Esophagus squamous epithelium (tissue), 5 donors: ENCODE measurements at places on chromosomes 11 and 22.

GRCh38 chr22:39306456-39307361 lies 12.7 kb downstream of the RPL3 start:
- no peak for DNase-seq

DNA sequence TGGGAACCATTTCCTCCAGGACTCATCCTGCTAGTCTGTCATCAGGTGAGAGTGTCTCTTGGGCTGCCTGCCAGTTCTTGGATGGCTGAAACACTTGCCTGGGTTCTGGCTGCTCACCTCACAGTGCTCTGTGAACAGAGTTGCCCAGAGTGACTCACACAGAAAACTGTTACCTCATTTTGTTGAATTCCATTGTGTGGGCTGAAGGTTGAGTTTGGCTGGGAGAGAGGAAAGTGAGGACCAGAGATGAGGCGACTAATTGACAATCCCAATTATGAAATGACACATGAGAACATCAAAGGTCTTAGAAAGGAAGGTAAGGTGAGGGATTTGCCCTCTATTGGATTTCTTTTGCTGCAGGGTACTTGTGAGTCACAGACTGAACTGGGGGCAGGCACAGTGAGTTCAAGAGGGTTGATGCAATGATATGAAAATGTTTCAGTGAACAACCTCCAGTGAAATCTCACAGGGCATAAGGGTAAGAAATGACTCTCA lies 20.2 kb upstream of the CALCB start:
- DNase-seq, result no peak

GRCh38 chr11:66443602-66444001 lies 5.0 kb upstream of the MRPL11 start:
- DNase-seq, result no peak

DNA sequence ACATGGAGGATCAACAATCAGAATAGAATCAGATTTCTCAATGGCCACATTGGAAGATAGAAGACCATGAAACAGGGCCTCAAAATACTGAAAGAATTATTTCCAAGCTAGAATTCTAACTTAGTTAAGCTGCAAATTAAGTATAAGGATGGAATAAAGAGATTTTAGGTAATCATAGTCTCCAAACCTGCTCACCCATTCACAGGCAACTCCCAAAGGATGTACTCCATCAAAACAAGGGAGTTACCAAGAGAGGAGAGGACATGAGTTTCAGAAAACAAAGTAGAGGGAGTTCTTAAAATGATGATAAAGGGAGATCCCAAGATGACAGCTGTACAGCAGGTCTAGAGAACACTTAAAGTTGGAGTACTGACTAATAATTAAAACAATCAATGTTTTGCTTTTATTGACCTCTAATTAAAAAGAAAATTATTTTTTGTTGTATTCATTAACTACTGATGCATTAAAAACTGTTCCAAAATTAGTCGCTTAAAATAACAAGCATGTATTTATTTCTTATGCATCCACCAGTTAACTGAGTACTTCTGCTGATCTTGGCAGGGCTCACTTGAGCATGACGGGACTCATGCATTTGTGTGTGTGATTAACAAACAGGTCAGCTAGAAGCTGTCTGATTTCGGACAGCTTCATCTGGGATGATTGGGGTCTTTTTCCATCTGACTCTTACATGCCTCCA lies 95.6 kb downstream of the CD44 start:
- DNase-seq, result no peak

DNA sequence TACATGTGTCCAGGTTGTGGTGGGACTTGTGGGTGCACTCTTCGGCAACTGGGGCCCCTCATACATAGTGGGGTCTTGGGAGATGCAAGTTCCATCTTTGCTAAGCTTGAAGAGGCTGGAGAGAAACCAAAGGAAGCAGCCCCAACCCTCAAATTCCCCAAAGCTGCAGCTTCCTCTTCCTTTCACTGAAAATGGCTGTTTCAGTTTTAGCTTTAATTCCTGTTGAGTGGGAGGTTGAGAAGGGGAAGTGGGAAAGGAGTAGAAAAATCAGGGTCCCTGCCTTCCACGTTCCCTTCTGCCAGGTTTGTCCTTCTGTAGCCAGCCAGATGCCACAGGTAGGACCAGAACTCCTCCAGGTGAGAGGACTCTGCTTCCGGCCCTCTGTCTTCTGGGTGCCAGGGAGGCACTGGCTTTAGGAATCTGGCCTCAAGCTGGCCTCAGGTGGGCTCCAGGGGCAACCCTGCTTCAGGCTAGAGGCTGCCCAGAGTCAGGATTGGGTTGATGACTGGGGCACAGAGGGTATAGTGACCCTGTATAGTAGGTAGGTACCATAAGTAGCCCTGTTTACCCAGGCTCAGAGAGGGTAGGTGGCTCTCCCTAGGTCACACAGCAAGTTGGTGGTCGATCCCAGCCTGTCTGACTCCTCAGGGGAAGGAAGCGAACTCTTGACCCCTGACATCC lies 16.2 kb downstream of the P2RY6 start:
- DNase-seq, result no peak

DNA sequence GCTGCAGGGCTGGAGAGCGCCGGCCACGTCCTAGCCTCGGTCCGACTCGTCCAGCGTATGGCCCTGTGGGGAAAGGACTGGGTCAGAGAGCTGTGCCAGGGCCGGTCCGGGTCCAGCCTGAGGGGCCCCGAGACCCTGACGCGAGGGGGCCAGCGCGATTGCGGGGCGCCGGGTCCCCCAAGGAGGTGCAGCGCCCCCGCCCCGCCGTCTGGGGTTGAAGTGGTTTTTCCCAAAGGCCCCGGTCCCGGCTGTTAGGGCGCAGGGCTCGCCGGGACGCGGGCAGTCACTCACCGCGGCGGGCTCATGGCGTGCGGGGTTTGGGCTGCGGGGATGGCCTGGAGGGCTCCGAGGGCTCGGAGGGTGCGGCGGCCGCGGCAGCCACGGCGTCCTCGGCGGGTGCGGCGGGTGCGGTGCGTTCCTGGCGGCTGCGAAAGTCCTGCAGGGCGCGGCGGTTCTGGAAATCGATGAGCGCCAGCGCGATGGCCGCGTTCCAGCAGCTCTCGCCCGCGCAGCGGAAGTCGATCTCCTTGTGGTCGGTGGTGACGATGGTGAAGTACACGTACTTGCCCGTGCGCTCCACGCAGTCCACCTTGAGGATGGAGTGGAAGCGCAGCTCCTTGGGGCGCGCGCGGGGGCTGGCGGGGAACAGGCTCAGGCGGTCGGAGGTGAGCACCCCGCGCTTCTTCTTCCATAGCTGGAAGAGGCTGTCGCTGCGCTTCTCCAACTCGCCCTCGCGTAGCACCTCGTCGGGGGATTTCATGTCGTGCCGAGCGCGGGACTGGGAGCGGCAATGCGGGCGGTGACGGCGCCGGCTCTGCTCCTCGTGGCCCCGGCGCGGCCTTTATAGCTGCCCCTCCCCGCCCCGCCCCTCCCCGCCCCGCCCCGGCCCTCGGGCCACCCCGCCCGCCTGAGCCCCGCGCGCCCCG lies at the start of gene PHLDA2:
TSS of gene PHLDA2 (minus strand) at position 816 of the 926 bp plus-strand sequence. CDS start at position 760, 56 bp downstream.
- DNase-seq, result no peak

DNA sequence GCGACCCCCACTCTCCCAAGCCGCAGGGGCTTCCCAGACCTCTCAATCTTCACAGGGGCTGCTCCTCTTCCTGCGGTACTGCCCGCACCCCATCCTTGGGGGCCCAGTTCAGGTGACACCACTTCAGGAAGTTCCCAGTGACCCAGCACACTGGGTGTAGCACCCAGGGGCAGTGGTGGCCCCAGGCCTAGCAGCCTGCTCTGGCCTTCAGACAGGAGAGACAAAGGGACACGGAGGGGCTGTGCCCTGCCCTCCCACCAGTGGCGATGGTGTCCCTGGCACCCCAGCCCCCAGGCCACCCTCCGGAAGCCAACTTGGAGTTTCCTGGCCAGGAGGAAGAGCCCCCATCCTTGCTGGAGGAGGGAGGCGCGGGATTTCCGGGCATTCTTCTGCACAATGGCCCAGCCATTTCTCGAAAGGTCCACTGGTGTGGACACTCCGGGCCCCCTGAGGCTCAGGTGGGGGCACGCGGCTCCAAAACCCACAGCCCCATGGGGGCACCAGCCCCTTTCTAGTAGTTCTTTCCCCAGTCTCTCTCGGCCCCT lies 978 bp upstream of the CLDN5 start:
- no peak for DNase-seq

- no peak for DNase-seq
Observed at GRCh38 chr22:37284126-37284804, 2.0 kb downstream of the CYTH4 start.
